Activated CD8-positive, alpha-beta T cell treated with anti-CD3 and anti-CD28 coated beads, Interleukin-2, amount 10 ng/mL, durations not matched to agents 7 days and 5 days (primary cell): ENCODE measurements at places on chromosomes 1 and 21. TPM values are rescaled to one million over a fixed set of nuclear protein-coding genes. Genes with fewer than 3 reads are reported as not detected.

GRCh38 chr1:192159781-192160180 is 1.5 kb downstream of the RGS18 start:
- H3K36me3 ChIP-seq: no peaks in the 10 kb centered on the region
- no peak overlapping the region for H3K27ac ChIP-seq
- H3K4me1 ChIP-seq: peaks cover 3% of the 10 kb centered on the region
- no peak for DNase-seq
- H3K4me3 ChIP-seq: no peak overlapping the region

DNA sequence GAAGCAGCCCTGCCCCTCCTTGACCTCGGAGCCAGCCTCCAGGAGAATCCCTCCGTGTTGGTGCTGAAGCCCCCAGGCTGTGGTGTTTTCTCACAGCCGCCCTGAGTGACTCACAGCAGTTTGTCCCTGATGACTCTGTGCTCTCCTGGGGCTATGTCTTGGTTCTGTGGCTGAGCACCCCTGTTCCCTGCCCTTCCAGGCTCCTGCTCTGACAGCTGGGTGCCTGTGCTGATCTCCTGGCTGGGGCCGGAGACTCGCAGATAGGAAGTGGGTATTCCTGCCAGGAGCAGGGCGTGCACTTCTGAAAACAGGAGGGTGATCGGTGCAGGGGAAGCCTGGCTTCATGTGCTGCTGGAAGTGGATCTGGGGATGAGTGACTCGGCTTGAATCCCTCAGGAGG is 34.5 kb downstream of the POFUT2 start:
- H3K36me3 ChIP-seq: no peaks in the 10 kb centered on the region
- H3K4me3 ChIP-seq: no peak overlapping the region
- peaks cover 31% of the 10 kb centered on the region for H3K4me1 ChIP-seq
- H3K27ac ChIP-seq: no peak overlapping the region
- DNase-seq: no peak
- peaks cover 22% of the 10 kb centered on the region for H3K27me3 ChIP-seq

- peaks cover 5% of the 10 kb centered on the region for H3K4me1 ChIP-seq
- H3K4me3 ChIP-seq: no peak overlapping the region
- no peak overlapping the region for H3K27ac ChIP-seq
- no peaks in the 10 kb centered on the region for H3K36me3 ChIP-seq
- peaks cover 12% of the 10 kb centered on the region for H3K27me3 ChIP-seq
- DNase-seq: no peak
Observed at GRCh38 chr1:200542162-200542561, 78.4 kb downstream of the KIF14 start.

GRCh38 chr1:164563721-164564360 is 4.9 kb downstream of the PBX1 start:
- no peak for DNase-seq
- H3K4me1 ChIP-seq: peaks cover 4% of the 10 kb centered on the region
- no peak overlapping the region for H3K27ac ChIP-seq
- H3K4me3 ChIP-seq: no peak overlapping the region
- no peaks in the 10 kb centered on the region for H3K36me3 ChIP-seq
- peaks cover 21% of the 10 kb centered on the region for H3K27me3 ChIP-seq

- H3K27ac ChIP-seq: no peak overlapping the region
- peaks cover 10% of the 10 kb centered on the region for H3K36me3 ChIP-seq
- H3K4me3 ChIP-seq: no peak overlapping the region
Observed at GRCh38 chr1:64996541-64997257, 30.4 kb upstream of the JAK1 start.

DNA sequence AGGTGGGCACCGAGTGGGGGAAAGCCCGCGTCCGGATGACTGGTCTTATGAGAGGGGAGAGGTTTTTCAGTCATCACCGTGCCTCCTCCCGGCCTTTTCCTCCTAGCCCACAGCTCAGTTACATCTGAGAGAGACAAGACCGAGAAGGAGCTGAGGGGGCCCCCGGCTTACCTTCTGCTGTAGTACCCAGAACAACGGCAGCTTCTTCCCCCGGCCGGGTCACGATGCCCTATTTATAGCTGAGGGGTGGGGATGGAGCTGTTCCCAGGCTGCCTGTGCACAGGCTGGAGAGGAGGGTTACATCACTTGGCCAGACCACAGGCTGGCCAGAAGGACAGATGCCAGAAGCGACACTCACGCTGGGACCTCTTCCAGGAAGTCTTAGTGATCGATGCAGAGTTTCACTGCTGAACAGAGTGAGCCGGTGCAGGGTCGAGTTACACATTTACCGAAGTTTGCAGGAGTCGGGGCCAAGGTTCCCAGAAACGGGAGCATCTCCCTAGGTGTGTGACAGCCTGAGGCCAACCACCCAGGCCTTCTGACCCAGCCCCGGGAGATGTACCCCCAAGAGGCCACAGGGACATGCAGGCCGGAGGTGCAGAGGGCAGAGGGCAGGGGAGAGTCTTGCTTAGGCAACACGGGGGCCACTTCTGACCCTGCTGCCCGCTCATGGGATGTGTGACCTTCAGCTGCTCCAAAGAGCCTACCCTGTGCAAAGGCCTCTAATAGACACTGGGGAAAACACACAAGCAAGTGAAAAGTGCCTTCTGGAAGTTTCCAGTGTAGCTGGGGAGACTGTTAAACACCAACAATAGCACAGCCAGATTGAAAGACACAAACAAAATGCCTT is at the start of gene AGT:
TSS of gene AGT (minus strand) at position 208 of the 850 bp plus-strand sequence. CDS start 3,299 bp downstream, outside the sequence.
- H3K27me3 ChIP-seq: peaks cover 5% of the 10 kb centered on the region
- H3K36me3 ChIP-seq: no peaks in the 10 kb centered on the region
- H3K27ac ChIP-seq: no peak within 1 kb of the TSS
- no peak for DNase-seq
- H3K4me1 ChIP-seq: no peaks in the 10 kb centered on the region
- no peak within 1 kb of the TSS for H3K4me3 ChIP-seq

DNA sequence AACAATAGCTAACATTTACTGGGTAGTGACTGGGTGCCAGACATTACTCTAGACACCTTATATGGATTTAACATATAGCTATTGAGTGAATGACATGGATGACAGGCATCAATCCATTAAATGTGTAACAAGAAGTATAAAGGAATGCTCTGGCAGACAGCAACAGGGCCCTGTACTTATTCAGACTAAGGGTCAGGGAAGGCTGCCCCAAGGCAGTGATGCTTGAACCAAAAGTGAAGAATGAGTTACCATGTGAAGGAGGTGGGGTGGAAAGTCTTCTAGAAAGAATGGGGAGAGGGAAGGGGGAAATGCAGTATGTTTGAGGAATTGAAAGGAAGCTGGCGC is 8.3 kb upstream of the PTPRF start:
- H3K27ac ChIP-seq: no peak overlapping the region
- no peaks in the 10 kb centered on the region for H3K4me1 ChIP-seq
- H3K36me3 ChIP-seq: no peaks in the 10 kb centered on the region
- no peak overlapping the region for H3K4me3 ChIP-seq

DNA sequence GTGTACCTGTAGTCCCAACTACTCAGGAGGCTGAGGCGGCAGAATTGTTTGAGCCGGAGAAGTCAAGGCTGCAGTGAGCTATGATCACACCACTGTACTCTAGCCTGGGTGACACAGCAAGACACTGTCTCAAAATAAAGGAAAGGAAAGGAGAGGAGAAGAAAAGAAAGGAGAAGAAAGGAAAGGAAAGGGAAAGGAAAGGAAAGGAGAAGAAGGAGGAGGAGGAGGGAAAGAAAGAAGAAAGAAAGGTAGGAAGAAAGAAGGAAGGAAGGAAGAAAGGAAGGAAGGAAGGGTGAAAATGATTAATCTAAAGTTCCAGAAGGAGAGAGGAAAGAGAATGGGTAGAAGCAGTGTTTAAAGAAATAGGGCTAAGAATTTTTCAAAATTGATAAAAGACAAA is 12.2 kb downstream of the SPOCD1 start:
- DNase-seq: no peak
- H3K4me3 ChIP-seq: no peak overlapping the region
- H3K4me1 ChIP-seq: peaks cover 9% of the 10 kb centered on the region
- H3K36me3 ChIP-seq: no peaks in the 10 kb centered on the region

- H3K36me3 ChIP-seq: no peaks in the 10 kb centered on the region
- no peak overlapping the region for H3K4me3 ChIP-seq
- H3K27me3 ChIP-seq: no peaks in the 10 kb centered on the region
- H3K4me1 ChIP-seq: peaks cover 4% of the 10 kb centered on the region
Observed at GRCh38 chr1:240667351-240667750, 55.4 kb upstream of the GREM2 start.

DNA sequence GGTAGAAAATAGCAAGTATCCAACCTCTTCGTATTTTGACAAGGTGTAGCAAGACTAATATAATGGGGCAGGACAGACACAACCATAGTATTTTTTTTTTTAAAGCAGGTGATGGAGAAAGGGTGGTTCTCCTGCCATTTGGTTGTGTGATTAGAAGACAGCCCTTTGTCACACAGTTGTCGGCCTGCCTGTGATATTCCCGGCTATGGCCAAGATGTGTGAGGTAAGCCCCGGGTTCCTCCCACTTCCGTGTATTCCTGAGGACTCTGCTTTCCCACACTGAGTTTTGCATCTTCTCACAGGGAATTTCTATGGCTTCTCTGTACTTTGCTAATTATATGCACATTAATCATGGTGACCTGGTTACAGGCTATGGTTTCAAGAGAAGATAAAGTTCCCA is 35.9 kb downstream of the ZNF496 start:
- peaks cover 42% of the 10 kb centered on the region for H3K4me1 ChIP-seq
- H3K36me3 ChIP-seq: peaks cover 10% of the 10 kb centered on the region
- no peak for DNase-seq
- no peak overlapping the region for H3K4me3 ChIP-seq

SAMSN1 gene
- 104 TPM for total RNA-seq

C1orf21 gene
- 5.1 TPM for total RNA-seq

CAMK2N1 gene
- 0.29 TPM for total RNA-seq

PKN2 gene
- total RNA-seq: 24.4 TPM
